ELF-1 (cell line): ENCODE measurements at places on chromosomes 13 and 19.

GRCh38 chr19:48614436-48615230, at the start of gene FAM83E:
FAM83E (minus strand) TSS chr19:48615076; CDS start chr19:48613372, 1,704 bp downstream.
- peak; percentile 78 for DNase-seq

DNA sequence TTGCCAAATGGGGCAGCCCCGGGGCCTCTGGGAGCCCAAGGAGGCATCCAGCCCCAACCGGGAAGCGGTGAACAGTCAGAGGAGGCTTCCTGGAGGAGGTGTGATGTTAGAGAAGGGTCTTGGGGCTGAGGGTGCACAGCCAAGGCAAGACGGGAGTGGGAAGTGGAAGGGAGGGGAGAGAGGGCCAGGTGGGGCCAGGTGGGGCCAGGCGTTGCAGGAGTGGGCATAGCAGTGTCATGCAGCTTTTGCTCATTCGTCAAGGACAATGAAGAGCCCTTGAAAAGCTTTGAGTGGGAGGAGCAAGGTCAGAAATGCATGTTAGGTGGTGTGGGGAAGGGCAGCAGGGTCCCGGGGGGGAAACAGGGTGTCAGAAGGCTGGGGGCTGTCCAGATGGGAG, 1.8 kb downstream of the FBN3 start:
- no peak for DNase-seq

- no peak for DNase-seq
Observed at GRCh38 chr13:81058916-81059290, 718.0 kb upstream of the SPRY2 start.

GRCh38 chr19:54209811-54210494, 9.3 kb downstream of the RPS9 start:
- DNase-seq = no peak

GRCh38 chr13:24207841-24208667, 47.5 kb downstream of the SPATA13 start:
- no peak for DNase-seq

DNA sequence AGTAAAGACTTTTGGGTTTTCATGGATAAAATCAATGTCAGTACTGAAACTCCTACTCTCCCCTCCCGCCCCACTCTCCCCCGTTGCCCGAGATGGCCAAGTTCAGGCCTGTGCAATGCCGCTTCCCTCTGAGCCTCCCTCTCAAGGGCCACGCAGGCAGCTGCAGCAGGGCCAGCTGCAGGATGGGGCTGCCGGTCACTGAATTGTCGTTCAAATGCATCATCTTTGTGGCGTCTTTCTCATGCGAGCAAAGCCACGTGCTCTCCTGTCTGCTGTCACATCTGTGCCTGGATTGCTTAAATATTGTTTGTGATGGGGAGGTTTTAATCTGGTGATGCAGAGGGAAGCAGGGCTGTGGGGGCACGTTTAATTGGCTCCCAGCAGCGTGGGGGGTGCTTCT, 26.6 kb downstream of the SHISA2 start:
- DNase-seq = no peak

DNA sequence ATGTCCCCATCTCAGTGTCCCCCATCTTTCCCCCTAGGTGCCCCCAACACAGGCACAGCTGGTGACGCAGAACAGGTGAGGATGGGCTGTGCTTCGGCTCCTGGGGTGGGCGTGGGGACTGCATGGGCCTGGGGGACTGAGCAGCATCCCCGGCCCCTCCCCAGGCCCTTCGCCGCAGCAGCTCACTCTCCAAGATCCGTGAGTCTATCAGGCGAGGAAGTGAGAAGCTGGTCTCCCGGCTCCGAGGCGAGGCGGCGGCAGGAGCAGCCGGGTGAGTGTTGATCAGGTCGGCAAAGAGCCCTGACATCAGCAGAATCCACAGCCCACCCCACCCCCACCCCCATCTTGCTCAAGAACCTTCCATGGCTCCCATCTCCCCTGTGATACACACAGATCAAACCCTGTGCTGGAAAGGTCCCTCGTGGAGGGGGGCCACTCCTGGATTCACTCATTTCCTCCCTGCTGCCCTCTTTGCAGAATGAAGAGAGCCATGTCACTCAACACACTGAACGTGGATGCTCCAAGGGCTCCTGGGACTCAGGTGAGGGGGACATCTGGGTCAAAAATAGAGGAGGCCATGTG, 10.0 kb downstream of the KLC3 start:
- no peak for DNase-seq

DNA sequence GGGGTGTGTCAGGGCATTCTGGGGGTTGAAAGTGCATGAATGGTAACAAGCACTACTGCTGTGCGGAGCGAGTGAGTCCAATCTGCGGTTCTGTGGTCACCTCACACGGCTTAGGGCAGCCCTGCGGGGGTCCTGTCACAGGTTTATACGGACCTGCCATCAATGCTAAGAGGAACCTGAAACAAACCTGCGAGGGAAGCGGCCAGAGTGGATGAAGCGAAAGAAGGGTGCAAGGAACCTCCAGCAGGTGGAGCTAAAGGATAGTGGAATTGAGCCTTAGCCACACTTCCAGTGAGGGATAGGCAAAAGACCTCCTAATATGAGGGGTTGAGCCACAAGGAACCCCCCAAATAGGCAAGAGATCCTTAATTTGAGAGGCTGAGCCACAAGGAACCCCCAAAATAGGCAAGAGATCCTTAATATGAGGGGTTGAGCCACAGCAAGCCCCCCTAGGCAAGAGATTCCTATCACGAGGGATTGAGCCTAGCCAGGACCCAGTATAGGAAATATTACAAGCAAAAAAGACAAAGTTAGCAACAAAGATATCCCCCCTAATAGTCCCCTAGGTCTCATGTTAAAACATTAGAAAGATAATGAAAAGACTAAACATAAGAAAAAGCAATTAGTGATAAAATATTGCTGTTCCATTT, 6.3 kb upstream of the ZNF69 start:
- peak; percentile 80 for DNase-seq

GRCh38 chr19:53554804-53555203, 16.9 kb downstream of the ZNF331 start:
- no peak for DNase-seq

GRCh38 chr19:7366701-7367420, 18.1 kb downstream of the ARHGEF18 start:
- DNase-seq = peak; percentile 59

DNA sequence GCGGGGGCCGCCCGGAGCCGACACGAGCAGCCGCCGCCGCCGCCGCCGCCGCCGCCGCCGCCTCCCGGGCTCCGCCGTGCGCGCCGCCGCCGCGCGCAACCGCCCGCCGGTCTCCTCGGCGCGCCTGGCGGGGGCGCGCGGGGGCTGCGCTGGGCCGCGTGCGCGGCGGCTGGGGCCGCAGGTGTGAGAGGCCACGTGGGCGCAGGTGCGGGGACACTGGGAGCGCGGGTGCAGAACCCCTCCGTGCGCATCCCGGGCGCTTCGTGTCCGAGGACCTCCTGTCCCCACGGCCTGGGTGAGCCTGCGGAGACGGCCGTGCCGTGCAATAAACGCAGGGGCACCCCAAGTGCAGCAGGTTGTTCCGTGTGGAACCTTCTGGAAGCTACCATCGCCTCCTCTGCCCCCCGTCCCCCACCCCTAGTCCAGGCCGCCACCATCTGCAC, at the start of gene LINGO3:
Gene LINGO3, minus strand, starts transcription at position 41 of the 443 bp plus-strand sequence. CDS start 16,378 bp downstream, outside the sequence.
- DNase-seq = no peak

GRCh38 chr19:58009301-58009665, 6.7 kb upstream of the ZNF606 start:
- DNase-seq = no peak
